Dorsolateral prefrontal cortex (tissue), 122 donors: ENCODE measurements at places on chromosomes 16 and 17.

GRCh38 chr16:82651921-82652601 is 25.3 kb downstream of the CDH13 start:
- DNase-seq, result no peak

- DNase-seq, result no peak
Measured at GRCh38 chr17:70447588-70447987, 278.3 kb downstream of the KCNJ2 start.

DNA sequence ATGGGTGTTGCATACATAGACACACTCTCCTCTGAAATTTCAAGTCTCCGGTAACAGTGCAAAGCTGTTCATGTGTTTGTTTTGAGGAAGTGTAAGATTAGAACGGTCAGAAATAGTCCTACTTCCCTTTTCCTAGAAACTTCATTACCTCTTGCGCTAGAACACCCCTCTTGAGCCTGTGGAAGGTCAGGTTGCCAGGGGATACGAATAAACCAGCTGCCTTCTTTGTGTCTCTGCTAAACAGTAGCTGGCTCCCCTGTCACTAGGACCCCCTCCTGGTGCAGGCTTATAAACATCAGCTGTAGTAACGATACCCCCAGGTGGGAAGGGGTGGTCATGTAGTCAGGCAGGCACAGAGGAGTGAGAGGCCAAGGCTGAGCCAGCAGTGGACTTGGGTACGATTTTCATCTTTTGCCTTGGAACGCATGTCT is 113.4 kb upstream of the RCVRN start:
- DNase-seq, result no peak

DNA sequence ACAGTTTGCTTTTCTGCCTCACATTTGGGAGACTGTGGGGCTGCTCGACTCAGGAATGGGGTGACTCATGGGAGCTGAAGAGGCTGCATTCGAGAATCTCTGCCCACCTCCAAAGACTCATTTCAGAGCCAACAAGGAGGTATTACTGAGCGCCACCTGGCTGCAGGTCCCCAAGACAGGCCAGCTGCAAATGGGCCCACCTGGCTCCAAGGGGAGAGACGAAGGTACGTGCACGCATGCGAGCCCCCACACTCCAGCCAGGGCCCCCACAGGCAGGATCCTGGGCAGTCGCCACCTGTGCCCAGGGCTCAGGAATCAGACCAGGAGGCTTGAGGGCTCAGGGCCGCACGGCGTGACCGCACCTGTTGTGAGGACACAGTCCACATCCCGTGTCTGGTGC is 6.0 kb downstream of the HAGHL start:
- no peak for DNase-seq

DNA sequence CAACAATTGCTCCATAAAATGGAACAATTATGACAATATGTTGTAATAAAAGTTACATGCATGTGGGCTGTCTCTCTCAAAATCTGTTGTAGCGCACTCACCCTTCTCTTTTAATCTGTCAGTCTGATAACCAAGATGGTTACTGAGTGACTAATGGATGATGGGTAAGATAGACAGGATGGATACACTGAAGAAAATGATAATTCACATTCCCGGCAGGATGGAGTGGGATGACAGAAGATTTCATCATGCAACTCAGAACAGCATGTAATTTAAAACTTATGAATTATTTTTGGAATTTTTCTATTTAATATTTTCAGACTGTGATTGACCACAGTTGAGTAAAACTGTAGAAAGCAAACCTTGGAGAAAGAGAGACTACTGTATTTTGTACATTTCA is 30.5 kb downstream of the CDH13 start:
- DNase-seq, result no peak

DNA sequence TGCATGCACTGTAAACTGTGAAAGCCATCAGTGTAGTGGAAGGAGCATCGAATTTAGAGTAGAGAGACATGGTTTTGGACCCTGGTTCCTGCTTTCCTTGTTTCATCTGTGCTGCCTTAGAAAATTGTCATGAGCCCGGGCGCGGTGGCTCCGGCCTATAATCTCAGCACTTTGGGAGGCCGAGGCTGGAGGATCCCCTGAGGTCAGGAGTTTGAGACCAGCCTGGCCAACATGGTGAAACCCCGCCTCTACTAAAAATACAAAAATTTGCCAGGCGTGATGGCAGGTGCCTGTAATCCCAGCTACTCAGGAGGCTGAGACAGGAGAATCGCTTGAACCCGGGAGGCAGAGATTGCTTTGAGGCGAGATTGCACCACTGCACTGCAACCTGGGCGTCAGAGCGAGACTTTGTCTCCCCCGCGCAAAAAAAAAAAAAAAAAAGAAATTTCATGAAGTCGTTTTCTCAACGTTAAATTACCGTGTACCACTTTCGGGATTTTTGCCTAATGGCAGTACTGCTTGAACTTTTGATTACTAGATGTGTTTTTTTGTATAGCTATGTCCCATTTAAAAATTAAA is 912 bp downstream of the COQ7 start:
- no peak for DNase-seq

DNA sequence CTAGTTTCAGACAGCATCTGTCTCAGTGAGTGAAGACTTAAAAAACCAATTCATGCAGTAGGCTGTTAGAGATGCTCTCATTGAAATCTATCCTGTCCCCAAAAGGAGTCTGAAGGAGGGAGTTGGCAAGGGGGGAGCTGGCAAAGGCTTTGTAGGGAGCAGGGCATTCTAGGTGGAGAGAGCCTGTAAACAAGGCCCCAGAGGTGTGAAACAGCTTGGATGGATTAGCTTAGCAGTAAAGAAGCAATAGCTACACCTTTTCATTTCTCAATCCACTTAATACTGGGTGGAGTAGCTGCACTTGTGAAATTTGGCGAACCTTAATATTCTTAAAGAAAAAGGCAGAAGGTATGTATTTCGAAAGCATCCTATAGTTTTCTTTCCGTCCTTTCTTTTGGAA is 61.8 kb downstream of the KSR1 start:
- no peak for DNase-seq

DNA sequence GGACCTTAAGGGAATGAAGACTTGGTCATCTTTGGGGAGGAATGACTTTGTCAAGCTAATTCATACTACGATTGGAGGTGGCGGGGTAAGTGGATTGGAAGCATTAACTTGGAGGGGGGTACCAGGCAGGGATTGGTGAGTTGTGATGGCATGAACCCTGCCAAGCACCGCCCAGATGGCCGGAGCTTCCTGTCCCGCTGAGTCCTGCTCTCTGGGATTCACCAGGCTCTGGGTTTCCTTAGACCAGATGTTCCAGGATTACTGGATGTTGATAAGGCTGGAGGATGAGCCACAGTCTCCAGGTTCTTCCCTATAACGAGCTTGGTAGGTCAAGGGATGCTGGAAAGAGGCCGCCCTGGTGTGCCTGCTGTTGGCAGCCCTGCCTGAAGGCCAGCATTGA is 154.9 kb downstream of the SDK2 start:
- DNase-seq, result no peak

GRCh38 chr17:35175638-35176415 is 18.4 kb downstream of the SLC35G3 start:
- DNase-seq, result no peak

DNA sequence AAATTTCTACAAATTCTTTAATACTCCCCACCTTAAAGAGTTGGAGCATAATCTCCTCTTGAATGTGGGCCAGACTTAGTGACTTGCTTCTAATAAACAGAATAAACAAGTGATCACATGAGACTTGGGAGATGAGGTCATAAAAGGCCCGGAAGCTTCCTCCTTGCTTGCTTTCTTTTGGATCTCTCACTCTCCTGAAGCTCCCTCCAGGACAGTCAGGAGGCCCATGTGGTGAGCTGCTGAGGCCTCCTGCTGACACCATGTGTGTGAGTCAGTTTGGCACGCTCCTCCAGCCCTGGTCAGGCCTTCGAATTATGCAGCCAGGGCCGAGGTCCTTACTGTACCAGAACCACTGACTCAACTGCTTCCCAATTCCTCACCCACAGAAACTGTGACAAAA is 53.2 kb downstream of the NDEL1 start:
- no peak for DNase-seq

- DNase-seq, result no peak
Measured at GRCh38 chr17:49575679-49576087, at the start of gene NXPH3. TSS of gene NXPH3 (plus strand) at chr17:49575871. CDS start at chr17:49576220, 349 bp downstream.

GRCh38 chr16:75733305-75734211 is 7.3 kb upstream of the CPHXL start:
- DNase-seq, result peak; percentile 62

DNA sequence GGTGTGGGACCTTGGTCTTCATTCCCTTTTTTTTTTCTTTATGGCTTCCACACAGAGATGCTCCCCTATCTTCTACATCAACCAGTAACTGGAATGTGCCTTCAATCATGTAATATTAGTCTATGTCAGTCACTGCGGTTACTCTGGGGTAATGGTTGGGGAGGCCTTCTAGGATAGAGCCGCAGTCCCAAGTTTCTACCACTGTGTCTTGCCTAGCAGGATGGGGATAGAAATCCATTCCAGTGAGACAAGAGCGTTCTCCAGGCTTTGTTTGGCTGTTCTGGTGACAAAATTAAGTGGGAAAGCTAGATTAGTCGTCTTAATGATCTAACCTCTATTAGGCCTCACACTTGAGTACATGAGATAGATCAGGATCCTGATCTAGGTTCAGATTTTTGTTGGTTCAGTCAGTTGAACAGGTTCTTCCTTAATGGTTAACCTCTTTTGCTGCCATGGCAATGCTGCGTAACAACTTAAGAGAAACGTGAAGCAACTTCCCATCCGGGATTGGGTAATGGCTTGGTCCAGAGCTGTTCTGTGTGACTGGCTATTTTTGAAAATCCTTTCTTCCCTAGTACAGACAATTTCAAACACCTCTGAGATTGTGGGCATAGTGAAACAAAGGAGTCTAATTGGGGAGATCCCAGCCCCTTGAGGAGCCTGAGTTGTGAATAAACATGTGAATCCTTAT is 8.7 kb downstream of the MSL1 start:
- DNase-seq, result no peak

DNA sequence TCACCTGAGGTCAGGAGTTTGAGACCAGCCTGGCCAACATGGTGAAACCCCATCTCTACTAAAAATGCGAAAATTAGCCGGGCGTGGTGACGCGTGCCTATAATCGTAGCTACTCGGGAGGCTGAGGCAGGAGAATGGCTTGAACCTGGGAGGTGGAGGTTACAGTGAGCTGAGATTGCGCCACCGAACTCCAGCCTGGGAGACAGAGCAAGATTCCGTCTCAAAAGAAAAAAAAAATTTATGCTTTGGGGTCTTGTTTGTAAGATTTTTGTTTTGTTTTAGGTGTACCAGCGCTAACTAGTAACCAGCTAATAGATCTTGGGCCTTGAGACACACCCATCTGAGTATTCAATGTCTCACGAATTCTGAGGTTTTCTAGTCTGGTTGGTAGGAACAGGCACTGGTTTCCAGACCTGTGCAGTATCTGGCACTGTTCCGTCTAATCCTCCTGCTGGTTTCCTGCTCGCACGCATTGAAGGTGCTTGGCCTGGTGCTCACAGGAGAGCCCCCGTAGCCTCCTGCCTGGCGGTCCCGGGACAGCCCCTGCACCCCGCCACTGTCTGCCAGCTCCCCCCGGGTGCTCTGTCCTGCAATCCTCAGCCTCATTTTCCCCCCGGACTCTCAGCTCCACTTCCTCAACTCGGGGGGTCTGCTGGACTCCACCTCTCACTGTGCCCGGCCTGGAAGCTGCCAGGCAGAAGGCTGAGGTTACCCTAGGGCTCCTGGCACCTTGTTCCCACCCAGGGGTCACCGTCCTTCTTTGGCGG is 10.6 kb upstream of the DUS1L start:
- no peak for DNase-seq

GRCh38 chr16:4231367-4231766 is 10.5 kb downstream of the SRL start:
- no peak for DNase-seq

GRCh38 chr17:32553168-32553567 is 66.4 kb downstream of the CDK5R1 start:
- no peak for DNase-seq

DNA sequence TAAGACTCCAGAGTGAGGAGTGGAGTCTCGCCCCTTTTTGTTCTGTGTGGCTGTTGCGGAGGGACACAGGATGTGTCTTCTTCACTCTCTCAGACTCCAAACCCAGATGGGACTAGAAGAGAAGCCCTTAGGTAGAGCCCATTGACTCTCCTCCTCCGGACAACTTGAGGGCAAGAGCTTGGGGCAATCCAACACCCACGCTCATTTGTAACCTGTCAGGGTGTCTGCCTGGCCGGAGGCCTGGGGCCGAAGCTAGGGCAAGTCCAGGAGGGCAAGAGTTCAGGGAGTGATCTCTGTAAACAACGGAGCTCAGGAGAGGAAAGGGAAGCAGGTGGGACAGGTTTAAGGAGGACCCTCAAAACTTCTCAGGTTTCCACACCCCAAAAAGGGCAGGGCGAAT is 1.4 kb upstream of the HOXB1 start:
- DNase-seq, result no peak

DNA sequence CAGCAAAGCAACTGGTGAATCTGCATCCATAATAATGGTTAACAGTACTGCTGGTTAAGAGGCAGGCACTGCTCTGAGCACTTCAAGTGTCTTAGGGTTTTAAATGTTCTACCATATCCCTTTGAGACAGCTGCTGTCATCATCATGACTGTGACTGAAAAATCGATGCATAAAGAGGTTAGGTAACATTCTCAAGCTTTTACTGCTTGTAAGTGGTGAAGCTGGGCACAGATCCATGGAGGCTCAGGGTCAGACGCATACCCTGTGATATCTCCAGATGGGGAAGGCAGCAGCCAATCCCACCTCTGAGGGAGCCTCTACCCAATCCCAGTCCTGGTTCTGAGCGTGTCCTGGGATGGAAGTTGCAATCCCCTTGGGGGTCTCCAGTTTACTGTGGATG is 57.6 kb upstream of the SOX9 start:
- DNase-seq, result no peak

- DNase-seq, result no peak
Measured at GRCh38 chr17:238071-238963, 56.9 kb upstream of the DOC2B start.

DNA sequence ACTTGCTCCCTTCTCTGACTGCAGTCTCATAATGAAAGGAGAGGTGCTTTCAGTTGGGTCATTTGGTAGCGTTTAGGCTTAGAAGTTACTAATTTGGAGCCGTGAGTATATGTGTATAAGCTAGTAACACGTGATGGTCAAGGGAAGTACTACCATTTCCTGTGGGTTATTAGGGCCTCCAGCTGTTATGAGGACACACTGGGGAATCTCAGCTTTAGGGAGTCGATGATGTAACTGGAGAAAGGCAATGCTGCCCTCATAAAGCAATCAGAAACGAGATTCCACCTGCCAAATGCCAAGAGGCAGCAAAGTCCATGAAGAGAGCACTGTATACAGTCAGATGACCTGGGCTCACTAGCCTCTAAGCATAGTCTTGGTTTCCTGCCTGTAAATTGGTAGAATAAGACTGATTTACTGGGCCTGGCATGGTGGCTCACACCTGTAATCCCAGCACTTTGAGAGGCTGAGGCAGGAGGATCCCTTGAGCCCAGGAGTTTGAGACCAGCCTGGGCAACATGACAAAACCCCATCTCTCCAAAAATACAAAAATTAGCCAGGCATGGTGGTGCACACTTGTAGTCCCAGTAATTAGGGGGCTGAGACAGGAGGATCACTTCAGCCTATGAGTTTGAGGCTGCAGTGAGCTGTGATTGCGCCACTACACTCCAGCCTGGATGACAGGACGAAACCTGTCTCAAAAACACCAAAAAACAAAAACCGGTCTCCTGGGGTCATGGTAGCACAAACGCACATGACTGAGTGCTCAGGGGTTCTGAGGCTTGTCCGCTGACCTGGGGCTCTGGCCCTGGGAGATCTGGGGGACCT is 53.0 kb downstream of the SF3B3 start:
- DNase-seq, result no peak

- DNase-seq, result no peak
Measured at GRCh38 chr16:9409560-9410493, 318.4 kb downstream of the HAPSTR1 start.

- no peak for DNase-seq
Measured at GRCh38 chr17:57918017-57918895, 37.0 kb downstream of the CUEDC1 start.
